ENCODE measurements at places on chromosomes 16 and 17. TPM values are rescaled to one million over a fixed set of nuclear protein-coding genes. Genes with fewer than 3 reads are reported as not detected.

Gene KIAA0753
- total RNA-seq = 30.5 TPM

Gene CCL16
- not detected for total RNA-seq

Gene VAT1L
- 5.8 TPM for total RNA-seq

Gene SLC38A8
- not detected for total RNA-seq

Gene TIMP2
- total RNA-seq = 0.07 TPM

Gene PITPNC1
- 3.8 TPM for total RNA-seq

Gene SEZ6L2
- 0.04 TPM for total RNA-seq

Gene RNF222
- not detected for total RNA-seq

Gene CES4A
- total RNA-seq = not detected

Gene MAP1LC3B
- total RNA-seq = 56.0 TPM

Gene NPIPB8
- 4.5 TPM for total RNA-seq

Gene PYDC1
- total RNA-seq = not detected
